ENCODE measurements at places on chromosomes 3 and 15. TPM values are rescaled to one million over a fixed set of nuclear protein-coding genes. Genes with fewer than 3 reads are reported as not detected.

FOXB1 gene
- 0.63 TPM for total RNA-seq

SERPINI2 gene
- not detected for total RNA-seq

NOX5 gene
- not detected for total RNA-seq

IL20RB gene
- 1.2 TPM for total RNA-seq

ETV5 gene
- 1.5 TPM for total RNA-seq

MYH15 gene
- total RNA-seq, result 0.17 TPM

CHRNA3 gene
- not detected for total RNA-seq

EIF3J gene
- 176 TPM for total RNA-seq

CIB2 gene
- total RNA-seq, result 2.6 TPM

C3orf20 gene
- total RNA-seq, result 0.08 TPM

KCNMB2 gene
- total RNA-seq, result not detected

VIPR1 gene
- 2.8 TPM for total RNA-seq

OCA2 gene
- not detected for total RNA-seq

OXTR gene
- 1.0 TPM for total RNA-seq

PAK6 gene
- 2.3 TPM for total RNA-seq

SI gene
- total RNA-seq, result not detected

ACOX2 gene
- not detected for total RNA-seq

MEIS2 gene
- total RNA-seq, result not detected

FGD5 gene
- total RNA-seq, result not detected

UQCRC1 gene
- 230 TPM for total RNA-seq

SLC51A gene
- not detected for total RNA-seq

SATB1 gene
- total RNA-seq, result 159 TPM

IQCF5 gene
- not detected for total RNA-seq

NPAP1 gene
- not detected for total RNA-seq

CCR8 gene
- total RNA-seq, result 2.5 TPM

GOLGA8R gene
- total RNA-seq, result 0.34 TPM

GHSR gene
- total RNA-seq, result not detected

AMIGO3 gene
- 0.30 TPM for total RNA-seq

KIF15 gene
- total RNA-seq, result 24.0 TPM

OSBPL10 gene
- total RNA-seq, result 3.6 TPM

SPATA12 gene
- total RNA-seq, result not detected

GOLGA6L2 gene
- total RNA-seq, result not detected

C3orf49 gene
- not detected for total RNA-seq

TEX9 gene
- total RNA-seq, result 2.9 TPM

LDHAL6B gene
- not detected for total RNA-seq

ISG20 gene
- 24.9 TPM for total RNA-seq

PLAAT1 gene
- not detected for total RNA-seq

TF gene
- total RNA-seq, result 0.17 TPM

MUC13 gene
- total RNA-seq, result not detected

FETUB gene
- total RNA-seq, result not detected

VPS33B gene
- total RNA-seq, result 21.1 TPM

SNTN gene
- total RNA-seq, result not detected

ZNF710 gene
- total RNA-seq, result 11.0 TPM

SLC12A1 gene
- total RNA-seq, result not detected

TPRG1 gene
- total RNA-seq, result 16.4 TPM

KLHL24 gene
- total RNA-seq, result 5.4 TPM

GMNC gene
- total RNA-seq, result not detected

SPTSSB gene
- total RNA-seq, result not detected

CISH gene
- 220 TPM for total RNA-seq

NTRK3 gene
- not detected for total RNA-seq

RFTN1 gene
- total RNA-seq, result 114 TPM

MOBP gene
- total RNA-seq, result not detected

ADPRH gene
- total RNA-seq, result 8.5 TPM

Measured in activated CD8-positive, alpha-beta memory T cell treated with anti-CD3 and anti-CD28 coated beads for 36 hours (primary cell).